NAMALWA (cell line): ENCODE measurements at places on chromosomes 4 and X.

- DNase-seq, result no peak
Observed at GRCh38 chrX:132833373-132833772, 125.1 kb downstream of the HS6ST2 start.

DNA sequence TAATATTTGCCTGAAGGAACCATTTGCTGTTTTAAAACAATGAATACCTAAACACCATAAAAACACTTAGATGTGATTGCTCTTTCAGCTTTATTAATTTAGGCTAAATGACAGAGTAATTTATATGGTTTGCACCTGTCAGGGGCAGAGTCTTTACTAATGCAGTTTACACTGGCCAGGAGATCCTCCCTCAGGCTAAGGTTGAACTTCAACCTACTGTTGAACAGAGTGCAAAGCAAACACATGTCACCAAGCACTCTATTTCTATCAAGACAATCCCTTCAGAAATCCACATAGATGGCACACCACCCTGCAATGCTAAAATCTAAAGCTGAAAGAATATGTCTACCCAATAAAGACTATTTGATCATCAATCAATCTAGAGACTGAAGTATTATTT lies 147.3 kb downstream of the KLHL13 start:
- DNase-seq, result no peak

- no peak for DNase-seq
Observed at GRCh38 chrX:123493857-123494256, 239.0 kb downstream of the THOC2 start.

- no peak for DNase-seq
Observed at GRCh38 chrX:40415675-40416074, 165.1 kb upstream of the ATP6AP2 start.

- no peak for DNase-seq
Observed at GRCh38 chr4:77097611-77098010, 21.8 kb upstream of the CCNI start.

GRCh38 chrX:140317462-140317861 lies 187.4 kb downstream of the SOX3 start:
- DNase-seq, result peak; percentile 1

DNA sequence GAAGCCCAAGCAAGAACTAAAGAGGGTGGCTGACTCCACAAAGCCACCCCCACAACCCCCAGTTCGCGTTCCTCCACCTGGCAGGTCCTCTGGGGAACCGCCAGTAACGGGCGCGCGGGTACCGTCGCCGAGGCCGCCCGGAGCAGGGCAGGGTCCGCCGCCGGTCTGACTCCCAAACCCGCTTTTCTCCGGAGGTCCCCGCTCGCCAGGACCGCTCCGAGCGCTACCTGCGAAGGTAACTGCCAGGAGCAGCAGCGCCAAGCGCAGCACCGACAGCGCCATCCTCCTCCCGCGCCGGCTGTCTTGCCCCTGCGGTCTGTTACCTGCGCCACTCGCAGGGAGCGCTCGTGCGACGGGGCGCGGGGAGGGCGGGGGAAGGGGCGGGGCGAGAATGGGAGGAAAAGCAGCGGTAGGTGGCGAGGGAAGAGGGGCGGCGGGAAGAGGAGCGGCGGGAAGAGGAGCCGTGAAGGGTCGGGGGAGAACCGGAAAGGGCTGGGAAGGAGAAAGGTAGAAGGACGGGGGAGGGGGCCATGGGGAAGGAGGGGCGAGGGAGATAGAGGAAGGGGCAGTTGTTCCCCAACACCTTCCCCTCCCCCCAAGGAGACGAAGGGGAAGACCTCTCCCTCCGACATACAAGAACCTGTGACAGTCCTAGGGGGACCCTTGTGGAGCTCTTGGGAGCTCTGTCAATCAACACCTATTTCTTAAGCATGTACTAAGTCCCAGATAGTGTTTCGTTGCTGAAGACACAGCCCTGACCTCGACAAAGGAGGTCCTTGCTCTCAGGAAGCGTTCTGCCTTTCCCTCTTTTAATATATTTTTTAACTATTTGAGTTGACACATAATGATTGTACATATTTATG lies at the start of gene SPINK2:
Gene SPINK2, minus strand, starts transcription at position 321 of the 863 bp plus-strand sequence. Its CDS starts 39 bp downstream, at position 282.
- peak; percentile 60 for DNase-seq

- DNase-seq, result no peak
Observed at GRCh38 chr4:2940267-2941137, 22.7 kb downstream of the NOP14 start.

- DNase-seq, result no peak
Observed at GRCh38 chr4:122542411-122543236, 78.2 kb downstream of the IL21 start.

DNA sequence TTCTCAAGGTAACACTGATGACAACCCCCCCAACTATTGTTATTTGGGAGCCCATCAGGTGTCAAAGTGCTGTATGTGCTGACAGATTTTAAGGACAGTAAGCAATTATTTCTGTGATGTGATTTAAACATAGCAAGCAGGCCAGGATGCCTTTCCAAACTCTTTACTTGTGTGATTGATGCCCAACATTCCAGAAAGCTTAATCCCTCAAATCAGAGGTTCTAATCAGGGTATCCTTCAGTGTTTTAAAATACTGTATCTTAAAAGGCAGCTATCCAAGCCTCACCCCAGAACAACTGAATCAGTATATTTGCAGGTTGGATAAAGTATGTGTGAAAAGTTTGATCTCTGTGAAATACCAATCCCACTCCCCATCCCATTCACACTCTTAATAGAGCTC lies 119.7 kb downstream of the GASK1B start:
- DNase-seq, result no peak

GRCh38 chr4:15779306-15779705 lies 1.2 kb downstream of the CD38 start:
- DNase-seq, result peak; percentile 44

DNA sequence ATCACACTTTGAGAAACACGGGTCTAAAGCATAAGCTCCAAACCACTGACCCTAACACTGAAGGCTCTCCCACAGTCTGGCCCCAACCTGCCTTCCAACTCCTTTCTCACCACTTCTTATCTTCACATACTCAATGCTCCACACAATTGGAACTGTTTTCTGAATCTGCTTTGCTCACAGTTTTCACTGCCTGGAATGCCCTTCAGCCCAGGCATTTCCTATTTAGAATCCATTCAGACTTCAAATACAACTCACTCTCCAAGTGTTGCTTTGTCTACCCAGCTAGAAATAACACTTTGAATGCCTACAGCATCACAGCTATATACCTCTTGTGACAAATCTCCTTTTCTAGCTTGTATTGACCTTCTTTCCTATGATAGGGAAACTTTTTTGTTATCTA lies 10.2 kb downstream of the OTUD4 start:
- DNase-seq, result no peak

DNA sequence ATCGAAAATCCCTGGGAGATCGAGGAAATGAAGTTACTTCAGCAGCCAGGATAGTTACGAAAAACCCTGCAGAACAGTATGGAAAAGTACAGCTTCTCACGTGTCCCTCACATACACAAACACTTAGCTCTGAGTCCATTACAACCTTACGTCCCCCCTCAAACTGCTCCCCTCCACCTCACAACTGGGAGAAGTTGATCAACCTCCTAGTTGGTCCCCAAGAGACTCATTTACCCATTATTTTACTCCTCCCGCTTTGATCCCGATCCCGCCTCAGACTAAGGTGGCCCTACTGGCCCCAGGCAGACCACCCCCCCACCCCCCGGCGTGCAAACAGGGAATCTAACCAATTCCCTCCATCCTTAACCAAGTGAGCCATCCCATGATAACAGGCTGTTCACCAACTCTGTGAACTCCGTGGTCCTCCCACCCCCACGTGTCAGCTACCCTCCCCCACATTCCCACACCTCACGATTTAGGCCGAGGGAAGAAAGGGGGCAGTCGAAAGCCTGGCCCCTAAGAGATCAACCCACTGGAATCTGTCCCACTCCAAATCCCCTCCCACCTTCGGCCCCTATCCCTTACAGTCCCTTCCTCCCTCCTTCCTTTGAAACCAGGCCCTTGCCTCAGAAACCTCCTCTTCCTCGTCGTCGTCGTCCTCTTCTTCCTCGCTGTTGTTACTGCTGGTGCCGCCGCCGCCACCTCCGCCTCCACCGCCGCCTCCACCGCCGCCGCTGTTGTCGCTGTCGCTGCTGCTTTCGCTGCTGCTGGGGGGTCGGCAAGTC lies 755 bp downstream of the ANKRD17 start:
- DNase-seq, result peak; percentile 72

DNA sequence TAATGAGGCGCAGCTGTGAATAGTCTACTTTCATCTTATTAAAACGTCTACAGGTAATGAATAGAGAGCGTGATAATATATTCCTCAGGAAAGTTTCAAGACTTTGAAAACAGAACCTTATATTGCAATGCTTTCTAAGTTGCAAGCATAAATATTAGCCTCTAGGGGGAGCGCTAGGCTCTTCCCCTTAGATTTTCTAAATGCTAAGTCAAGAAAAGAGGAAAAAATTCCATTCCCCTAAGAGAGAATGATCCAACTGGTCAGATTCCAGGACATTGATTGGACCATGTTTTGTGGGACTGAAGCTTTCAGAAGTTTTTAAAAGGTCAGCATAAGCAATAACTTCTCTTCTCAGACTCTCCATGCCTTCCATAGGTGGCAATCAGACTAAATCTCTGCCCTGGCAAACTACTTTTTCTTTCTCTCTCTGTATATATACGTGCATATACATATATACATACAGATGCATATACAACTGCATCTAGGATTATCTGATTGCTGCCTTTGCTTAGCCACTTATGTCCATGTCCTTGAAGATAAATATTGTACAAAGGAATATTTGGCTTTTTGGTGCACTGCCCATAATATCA lies 492.9 kb downstream of the INPP4B start:
- DNase-seq, result peak; percentile 45

- peak; percentile 31 for DNase-seq
Observed at GRCh38 chrX:126770179-126770578, 49.4 kb upstream of the PRR32 start.

- peak; percentile 69 for DNase-seq
Observed at GRCh38 chr4:76601791-76602190, 166.8 kb downstream of the SHROOM3 start.

DNA sequence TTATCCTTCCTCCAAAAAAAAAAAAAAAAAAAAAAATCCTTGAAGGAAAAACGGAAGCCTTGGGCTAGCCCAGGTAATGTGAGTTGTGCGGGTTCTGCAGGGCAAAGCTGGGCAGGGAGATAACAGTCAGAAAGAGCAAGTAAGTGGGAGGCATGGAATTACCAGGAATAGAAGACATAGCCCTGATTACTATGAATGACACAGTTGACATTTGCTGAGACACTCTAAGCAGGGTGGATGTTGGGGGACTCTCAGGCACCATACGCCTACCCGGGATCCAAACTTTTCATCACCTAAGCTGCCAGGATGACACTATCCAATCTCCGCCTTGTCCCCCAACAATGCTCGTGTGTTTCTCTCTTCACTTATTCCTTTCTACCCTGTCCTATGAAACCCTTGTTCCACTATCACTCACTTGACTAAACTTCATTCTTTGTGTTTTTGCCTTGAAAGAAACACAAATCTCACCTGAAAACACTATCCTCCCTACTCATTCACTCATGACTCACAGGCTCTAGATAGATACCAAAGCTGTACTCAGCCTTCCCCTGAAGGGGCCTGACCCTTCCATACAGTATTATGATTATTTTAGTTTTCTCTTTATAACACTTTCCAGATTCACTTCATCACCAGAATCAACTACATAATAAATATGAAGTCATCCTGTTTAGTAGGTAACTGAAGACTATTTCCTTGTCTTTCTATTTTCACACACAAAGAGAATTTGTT lies 158.4 kb downstream of the INPP4B start:
- no peak for DNase-seq

- peak; percentile 68 for DNase-seq
Observed at GRCh38 chr4:18689308-18690115, 668.0 kb upstream of the LCORL start.

DNA sequence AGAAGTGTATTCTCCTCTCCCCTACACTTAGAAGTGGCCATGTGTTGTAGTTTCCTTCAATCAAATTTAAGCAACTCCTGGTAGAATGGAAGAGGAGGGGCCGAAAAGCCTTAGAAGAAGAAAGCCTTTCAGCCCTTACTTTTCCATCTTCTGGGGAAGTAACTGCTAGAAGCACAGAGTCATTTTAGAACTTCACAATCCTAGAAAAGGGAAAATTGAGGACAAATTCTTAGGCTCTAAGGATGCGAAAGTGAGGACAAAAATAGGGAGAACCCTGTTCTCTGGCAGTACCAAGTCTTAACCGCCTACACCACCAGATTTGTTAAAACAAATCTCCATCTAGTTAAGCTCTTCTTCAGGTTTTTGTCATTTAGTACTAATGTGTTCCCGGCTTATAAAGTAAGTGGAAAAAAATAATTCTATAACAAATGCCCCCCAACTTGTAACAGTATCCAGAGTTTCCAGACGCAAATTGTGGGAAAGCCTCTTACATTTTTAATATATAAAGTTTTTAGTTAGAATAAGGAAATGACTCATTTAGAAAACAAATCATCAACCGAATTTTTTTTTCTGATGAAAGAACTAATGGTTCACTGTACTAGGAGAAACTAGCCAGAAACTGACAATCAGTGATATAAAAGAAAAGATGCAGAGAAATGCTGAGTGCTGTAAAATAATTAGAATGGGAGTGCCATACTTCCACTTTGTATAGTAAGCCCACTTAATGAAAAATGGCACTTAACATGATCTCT lies 76.0 kb downstream of the ARAP2 start:
- no peak for DNase-seq

DNA sequence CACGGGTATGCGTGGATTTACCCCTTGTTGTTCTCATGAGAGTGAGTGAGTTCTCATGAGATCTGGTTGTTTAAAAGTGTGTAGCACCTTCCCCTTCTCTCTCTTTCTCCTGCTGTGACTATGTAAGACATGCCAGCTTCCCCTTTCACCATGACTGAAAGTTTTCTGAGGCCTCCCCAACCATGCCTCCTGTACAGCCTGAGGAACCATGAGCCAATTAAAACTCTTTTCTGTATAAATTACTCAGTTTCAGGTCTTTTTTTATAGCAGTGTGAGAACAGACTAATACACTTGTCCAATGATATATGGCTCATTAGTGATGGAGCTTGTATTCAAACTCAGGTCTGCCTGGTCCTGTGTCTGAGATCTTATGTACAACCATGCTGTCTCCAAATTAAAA lies 28.5 kb upstream of the RTL3 start:
- peak; percentile 0 for DNase-seq

- peak; percentile 70 for DNase-seq
Observed at GRCh38 chrX:153609917-153610835, 11.2 kb upstream of the CCNQ start.

GRCh38 chr4:124806403-124806802 lies 93.9 kb upstream of the ANKRD50 start:
- DNase-seq, result no peak

GRCh38 chrX:46670316-46670715 lies 88.6 kb downstream of the SLC9A7 start:
- no peak for DNase-seq

GRCh38 chr4:99205153-99205979 lies 13.7 kb downstream of the ADH6 start:
- no peak for DNase-seq

- no peak for DNase-seq
Observed at GRCh38 chr4:86947501-86948120, 12.8 kb downstream of the AFF1 start.

- DNase-seq, result no peak
Observed at GRCh38 chr4:155552180-155552579, 114.5 kb upstream of the GUCY1A1 start.

DNA sequence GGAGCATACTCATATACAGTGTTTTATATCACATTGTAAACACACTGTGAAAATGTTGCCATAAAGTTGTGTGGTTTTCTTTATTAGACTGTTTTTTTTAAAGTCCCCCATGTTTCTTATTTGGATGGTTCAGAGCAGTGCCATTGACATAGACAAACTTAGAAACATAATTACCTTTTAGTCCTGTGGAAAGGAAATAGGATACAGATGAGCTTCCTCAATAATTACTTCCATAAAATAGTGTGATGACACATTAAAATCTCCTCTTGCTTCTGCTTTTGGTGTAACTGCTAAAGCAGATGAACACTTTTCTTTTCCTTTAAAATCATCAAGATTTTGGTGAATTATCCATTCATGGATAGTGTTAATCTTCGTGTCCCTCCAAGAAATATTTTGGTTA lies 52.9 kb upstream of the LIMCH1 start:
- no peak for DNase-seq
